ENCODE measurements at places on chromosomes 16 and 17.

DNA sequence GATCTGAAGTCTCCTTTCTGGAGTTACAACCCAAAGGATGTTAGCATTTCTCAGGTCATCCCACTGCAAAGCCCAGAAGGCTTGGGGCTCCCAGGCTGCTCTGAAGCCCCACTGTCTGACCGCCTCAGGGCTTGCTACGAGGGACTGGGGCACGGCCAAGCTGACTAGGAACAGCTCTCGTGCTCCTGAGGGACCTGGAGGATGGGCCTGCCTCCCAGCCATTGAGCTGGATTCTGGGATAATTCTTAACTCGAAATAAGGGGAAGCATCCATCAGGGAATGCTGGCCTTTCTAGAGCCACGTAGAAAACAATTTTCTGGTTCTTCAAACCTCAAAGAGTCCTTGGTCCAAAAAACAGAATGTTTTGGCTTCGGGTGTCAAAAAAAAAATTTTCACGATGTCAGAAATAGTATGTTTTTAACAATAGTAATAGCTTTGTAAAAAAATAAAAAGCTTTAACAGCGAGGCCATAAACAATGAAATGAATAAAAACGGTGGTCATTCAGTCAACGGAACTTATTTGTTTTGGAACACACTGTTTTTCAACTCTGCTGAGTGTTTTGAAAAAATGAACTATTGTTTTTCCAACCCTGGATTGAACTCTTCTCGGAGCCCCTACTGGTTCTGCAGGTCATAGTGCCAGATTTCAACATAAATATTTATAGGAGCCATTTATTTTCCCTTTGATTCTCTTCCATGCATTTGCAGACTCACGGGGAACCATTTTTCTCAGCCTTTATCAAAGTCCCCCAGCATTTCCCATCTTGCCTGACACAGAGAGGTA, 16.4 kb upstream of the HERPUD1 start:
- DNase-seq = no peak

GRCh38 chr16:3004319-3004718, 8.4 kb upstream of the CLDN9 start:
- no peak for DNase-seq

DNA sequence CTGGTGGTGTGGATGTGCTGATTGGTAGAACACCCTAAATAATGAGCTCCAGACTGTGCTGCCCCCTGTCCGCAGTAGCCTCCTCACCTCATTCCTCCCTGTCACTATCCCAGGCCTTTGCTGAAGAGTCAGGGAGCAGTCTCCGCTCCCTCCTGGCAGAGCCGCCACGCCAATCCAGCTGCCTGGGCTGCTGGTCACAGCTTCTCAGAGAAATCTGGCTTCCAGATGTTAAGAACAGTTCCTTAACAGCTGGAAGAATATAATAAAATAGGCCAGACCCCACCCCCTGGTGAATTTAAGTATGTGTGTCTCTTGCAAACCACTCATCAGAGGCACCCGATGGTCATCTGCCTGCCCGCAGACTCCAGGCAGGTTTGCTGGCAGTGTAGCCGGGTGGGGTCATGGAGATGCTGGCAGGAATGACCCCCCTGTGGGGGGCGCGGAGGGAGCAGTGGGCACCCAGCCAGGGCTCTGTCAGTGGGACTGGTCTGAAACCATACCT, 161.0 kb downstream of the CCDC182 start:
- DNase-seq = no peak

DNA sequence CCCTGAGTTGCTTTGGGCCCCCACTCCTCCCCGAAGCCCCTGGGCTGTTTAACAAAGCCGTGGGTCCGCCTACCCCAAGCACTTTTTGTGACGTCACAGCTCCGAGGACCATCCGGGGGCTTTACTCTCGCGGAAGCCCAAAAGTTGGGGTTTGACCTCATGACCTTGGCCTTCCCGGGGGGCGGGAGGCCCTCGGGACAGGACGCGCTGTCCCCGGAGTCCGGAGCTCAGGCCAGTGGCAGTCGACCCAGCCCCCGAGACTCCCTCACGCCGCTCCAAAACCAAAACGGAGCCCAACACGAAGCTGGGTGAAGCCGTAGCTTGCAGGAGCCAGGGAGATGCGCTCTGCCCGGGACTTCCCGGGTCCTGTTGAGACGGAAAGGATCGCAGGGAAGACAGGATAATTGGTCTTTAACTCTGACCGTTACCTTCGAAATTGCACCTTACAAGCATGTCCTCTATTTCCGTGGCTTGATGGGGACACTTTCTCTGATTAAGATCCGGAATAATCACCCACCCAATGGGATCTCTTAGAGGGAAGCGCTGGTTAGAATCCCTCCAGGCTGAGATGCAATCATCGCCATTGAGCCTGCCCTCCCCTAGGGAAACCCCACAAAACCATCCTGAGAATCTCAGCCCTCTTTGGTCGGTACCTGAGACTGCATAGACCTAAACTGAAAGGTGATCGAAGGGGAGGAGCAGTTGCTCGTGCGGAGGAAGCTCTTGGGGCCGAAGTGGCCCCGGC, 4.9 kb upstream of the SOX9 start:
- no peak for DNase-seq

DNA sequence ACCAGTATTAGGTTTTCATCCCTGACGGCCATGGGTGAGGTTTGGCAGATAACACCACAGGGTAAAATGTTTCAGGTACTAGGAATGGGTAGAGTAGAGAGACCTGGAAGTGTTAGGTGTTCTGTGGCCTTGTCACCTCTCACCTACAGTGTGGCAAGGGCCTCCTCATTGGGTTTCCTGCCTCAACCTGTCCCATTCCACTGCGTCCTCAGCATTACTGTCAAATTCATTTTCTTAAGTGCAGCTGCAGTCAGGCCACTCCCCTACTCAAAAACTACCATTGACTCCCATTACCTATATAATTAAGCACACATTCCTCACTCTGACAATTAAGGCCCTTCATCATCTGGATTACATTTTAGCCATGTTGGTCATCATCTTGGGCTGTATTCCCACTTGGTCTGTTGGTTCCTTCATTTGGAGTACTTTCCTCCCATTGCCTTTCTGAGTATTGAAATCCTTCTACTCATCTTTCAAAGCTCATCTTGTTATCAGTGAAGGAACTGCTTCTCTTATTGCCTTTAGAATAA, 64.5 kb downstream of the NUP88 start:
- no peak for DNase-seq

DNA sequence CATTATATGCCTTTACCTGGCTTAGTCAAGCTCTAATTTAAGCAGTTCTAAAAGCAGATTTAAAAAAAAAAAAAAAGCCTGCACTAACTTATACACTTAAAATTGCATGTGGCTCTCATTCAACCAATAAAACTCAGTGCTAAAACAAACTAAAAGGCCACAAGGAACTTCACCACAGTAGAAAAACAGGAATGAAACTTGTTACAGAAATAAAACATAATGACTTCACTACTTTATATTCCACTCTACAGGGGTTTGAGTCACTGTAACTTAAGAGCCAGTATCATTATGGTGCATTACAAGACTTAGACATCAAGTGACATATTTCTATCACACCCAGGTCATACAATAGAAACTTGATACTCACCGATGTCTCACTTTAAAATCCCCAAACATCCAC, 11.1 kb downstream of the CA10 start:
- no peak for DNase-seq

GRCh38 chr17:81388612-81389367, 6.5 kb upstream of the BAHCC1 start:
- no peak for DNase-seq

- DNase-seq = no peak
Observed at GRCh38 chr17:77215281-77215680, 74.5 kb downstream of the SEC14L1 start.

GRCh38 chr17:50289991-50290702, 15.9 kb downstream of the TMEM92 start:
- no peak for DNase-seq

DNA sequence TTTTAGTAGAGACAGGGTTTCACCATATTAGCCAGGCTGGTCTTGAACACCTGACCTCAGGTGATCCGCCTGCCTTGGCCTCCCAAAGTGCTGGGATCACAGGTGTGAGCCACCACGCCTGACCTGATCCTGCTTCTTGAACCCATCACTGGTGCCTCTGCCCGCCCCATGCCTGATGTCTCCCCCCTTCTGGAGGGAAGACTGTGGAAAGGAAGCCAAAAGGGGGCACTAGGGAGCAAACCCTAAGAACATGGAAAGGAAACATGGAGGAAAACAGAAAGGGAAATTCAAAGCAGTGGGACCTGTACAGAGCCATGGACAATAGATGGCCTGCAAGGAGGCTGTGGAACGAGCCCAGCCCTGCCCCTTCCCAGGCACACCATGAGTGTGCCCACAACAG, 31.1 kb upstream of the FASN start:
- no peak for DNase-seq

GRCh38 chr17:71118039-71118438, 948.7 kb downstream of the KCNJ2 start:
- no peak for DNase-seq

DNA sequence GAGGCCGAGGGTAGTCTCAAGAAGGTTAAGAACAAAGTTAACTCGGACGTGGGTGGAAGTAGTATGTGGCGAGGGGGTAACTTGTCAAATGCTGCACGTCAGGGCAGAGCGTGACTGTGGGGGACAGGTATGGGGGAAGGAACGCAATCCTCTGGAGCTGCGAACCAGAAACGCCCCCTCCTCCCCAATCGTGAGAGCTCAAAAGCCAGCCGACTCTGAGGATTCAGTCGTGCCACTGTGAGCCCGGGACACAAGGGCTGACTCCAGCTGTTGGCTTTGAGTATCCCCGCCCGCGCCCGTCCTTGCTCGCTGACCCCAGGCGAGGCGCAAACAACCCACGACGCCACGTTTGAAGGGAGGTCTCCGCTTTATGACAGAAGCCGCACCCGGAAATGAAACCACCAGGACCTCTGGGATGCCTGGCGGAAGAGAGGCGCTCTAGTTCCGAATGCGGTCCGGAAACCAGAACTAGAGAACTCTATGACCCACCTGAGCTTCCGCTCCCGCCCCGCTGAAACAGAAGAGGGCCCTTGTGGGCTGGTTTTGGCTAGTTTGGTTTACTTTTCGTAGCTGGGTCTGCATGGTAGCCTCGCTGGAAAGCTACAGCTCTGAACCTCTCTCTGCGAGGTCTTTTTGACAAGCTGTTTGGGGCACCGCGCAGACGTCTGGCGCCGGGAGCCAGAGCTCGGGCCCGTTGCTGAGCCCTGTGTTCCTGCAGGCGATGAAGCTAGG, at the start of gene PEX12:
Gene PEX12 (minus strand): TSS at position 375 of the 732 bp plus-strand sequence. CDS start 550 bp downstream, outside the sequence.
- DNase-seq = peak; percentile 81

- DNase-seq = no peak
Observed at GRCh38 chr16:68242085-68242484, 3.1 kb upstream of the PLA2G15 start.

DNA sequence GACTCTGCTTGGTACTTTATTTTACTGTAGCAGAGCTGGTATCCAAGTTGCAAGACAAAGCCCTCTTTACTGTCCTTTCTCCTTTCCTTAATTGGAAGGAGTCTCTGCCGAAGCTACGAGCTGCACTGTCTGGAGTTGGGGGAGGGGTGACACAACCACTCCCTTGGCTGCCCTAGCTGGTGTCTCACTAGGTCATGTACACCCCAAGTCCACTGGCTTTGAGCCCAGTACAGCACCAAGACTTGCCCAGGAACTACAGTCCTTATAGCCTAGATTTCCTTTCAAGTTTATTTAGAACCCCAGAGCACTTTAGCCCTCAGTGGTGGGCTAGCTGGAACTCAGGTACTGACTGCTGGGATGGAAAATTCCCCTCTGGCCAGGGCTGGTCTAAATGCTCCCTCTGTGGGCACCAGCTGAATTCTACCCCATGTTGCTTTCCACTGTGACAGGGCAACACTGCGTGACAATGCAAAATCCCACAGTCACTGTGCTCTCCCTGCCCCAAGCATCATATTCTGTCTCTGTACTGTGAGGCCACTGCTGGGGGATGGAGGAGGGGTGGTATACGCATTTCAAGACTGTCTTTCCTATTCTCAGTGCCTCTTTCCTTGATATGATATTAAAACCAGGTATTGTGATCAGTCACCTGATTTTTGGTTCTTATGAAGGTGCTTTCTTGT, 18.4 kb downstream of the EFCAB5 start:
- no peak for DNase-seq

DNA sequence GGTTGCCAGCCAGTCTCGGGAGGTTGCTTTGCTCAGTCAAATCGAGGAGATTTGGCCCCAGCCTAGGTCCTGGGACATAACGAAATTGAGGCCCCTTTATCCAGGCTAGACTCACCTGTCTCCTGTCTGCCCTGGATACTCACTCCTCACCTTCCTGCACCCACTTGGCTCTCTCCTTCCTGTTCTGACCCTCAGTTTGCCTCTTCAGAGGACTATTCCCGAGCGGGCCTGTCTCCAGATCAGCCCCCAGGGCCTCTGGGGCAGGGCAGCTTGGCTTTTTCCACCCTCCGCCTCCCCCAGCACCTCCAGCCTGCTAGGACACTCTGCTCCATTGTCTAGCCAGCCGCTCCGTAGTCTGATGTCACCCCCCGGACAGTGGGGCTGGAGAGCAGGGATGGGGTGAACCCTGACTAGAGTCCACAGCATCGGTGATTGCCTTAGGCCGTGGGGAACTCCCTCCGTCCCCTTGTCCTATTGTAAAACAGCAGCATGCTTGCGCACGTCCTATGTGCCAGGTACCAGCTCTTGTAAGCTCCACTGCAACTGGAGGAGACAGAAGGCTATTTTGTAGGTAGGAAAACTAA, 8.8 kb downstream of the WFIKKN2 start:
- DNase-seq = no peak

- DNase-seq = no peak
Observed at GRCh38 chr16:67457611-67458010, 23.3 kb downstream of the ATP6V0D1 start.

- DNase-seq = no peak
Observed at GRCh38 chr17:49741009-49741691, 22.8 kb downstream of the FAM117A start.

DNA sequence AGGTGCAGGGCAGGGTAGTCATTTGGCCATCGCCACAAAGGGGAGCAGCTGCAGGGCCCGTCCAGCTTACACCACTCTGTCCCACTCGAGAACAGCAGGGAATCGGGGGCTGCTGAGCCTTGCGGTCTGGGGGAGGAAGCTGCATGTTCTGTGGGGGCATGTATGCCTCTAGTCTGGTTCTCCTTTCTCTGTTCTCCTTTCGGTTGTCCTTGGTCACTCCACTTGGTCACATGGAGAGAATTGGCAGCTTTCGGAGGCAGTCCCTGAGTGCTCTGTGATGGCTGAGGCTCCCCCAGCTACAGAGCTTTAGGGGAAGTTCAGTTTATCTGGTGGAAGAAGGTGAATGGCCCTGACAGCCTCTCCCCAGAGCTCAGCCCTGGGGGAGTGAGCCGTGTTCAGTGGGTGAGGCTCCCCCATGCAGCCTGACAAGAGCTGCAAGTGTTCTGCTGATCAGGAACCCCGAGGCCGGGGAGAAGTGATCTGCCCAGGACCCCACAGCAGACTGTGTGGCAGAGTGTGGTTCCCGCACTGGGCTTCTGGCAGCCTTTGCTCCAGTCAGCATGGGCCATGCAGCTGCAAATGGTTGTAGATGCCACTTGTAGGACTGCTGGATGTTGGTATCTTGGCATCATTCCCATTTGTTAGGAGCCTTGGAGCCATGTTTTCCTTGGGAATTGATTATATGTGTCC, 22.3 kb upstream of the SMPD3 start:
- DNase-seq = no peak

Data from T-helper 9 cell (primary cell).